ENCODE measurements at places on chromosomes 2 and 18.
A peak's percentile ranks its signal among the peaks of the same experiment; 100 is the strongest.

DNA sequence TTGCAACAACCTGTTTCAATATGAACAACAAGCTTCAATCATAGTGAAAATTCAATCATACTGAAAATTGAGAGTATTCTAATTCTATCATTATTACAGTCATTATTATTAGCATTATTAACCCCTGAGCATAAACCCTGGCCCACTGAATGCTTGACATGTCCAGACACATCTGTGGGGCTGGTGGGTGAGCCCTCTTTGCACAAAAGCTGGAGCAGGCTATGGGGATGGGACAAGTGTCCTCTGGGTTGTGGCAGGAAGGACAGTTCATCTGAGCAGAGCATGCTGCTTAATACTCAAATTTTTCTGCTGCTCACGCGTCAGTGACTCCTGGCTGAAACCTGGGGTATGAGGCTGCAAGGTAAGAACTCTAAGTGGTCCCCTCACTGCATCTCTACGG is 451.1 kb upstream of the POU3F3 start:
- no peak for DNase-seq

GRCh38 chr2:234243871-234244565 is 193.5 kb downstream of the SPP2 start:
- DNase-seq: no peak

GRCh38 chr2:138531913-138532312 is 30.3 kb downstream of the SPOPL start:
- no peak for DNase-seq

GRCh38 chr2:128458505-128458904 is 139.8 kb upstream of the HS6ST1 start:
- DNase-seq: no peak

DNA sequence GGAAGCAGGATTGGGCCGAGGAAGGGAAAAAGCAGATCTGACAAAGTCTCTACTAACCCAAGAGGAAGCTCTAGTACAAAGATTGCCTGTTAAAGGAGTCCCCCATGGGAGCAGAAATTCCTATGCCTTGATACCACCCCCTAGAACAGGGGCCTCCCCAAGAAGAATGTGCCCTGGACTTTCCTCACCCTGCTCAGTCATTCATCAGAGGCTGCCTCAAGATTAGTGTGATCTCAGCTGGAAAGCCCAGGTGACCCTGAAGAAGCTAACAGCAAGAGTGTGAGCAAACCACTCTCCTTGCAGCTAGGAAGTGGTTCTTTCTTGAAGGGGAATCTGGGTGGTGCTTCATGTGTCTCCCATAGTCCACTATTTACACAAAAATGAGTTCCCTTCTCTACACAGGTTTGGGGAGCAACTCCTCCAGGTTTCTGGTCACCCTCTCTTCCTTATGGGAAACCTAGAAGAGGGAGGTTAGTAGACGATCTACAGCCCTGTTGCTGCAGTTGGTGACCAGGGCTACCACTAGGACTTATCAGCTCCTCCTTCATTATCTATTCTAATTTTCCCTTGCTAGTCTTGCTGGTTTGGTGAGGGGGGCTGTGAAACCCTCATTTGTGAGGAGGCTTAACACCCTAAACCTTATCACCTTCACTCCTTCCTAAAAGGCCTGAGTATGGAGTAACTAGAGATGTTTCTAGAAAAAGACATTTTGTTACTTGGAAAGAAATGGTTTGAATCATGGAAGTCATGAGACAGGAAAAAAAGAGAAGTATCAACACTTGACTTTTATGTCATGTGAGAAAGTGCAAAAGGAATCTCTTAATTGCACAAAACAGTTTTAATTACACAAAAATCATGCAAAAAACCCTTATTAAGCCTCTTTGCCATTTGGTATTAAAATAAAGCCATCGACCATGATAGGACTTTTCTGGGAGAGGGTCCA is 2.9 kb upstream of the WDR7 start:
- no peak for DNase-seq

- no peak for DNase-seq
Observed at GRCh38 chr2:55093381-55093780, 43.1 kb upstream of the RTN4 start.

GRCh38 chr18:7301094-7301493 is 70.2 kb downstream of the LRRC30 start:
- DNase-seq: no peak

GRCh38 chr2:118865106-118865505 is 17.7 kb upstream of the EN1 start:
- peak; percentile 2 for DNase-seq

- no peak for DNase-seq
Observed at GRCh38 chr2:74702001-74702715, 48.1 kb downstream of the SEMA4F start.

- DNase-seq: no peak
Observed at GRCh38 chr18:80201739-80202138, 45.6 kb downstream of the PARD6G start.

- no peak for DNase-seq
Observed at GRCh38 chr2:15620857-15621471, 29.3 kb downstream of the DDX1 start.

DNA sequence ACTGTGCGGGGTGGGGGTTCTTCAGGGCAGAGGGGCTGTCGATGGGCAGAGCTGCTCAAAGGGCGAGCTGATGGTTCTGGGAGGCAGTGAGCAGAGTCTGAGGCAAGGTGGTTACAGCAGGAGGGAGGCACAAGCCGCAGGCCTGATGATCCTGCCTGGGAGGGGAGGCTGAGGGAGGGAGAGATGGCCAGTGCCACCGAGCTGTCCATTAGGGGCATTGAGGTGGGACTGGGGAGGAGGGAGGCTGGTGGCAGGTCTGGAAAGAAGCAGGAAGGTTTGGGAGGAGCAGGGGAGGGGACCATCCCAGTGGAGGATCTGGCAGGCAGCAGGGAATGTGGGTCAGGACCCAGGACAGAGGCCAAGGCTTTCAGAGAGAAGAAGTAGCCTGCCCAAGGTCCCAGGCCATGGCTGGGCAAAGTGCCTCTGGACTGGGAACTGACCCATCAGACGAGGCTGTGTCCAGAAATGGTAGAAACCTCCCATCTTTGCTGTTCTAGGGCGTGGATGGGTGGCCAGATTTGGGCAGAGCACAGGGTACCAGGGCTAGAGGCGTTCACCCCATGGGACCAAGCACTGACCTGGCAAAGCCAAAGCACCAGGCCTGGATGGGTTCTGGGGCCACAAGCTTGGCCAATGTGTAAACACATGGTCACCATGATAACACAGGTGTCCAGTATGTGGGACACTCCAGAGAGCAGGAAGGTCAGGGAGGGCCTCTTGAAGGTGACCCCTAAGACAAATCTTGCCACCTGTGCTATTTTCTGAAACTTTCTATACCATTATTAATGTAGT is 55.5 kb downstream of the INHBB start:
- no peak for DNase-seq

- DNase-seq: no peak
Observed at GRCh38 chr2:45009303-45009927, at the start of gene SIX2. TSS of gene SIX2 (minus strand) at chr2:45009452. CDS start at chr2:45009110, 342 bp downstream.

- no peak for DNase-seq
Observed at GRCh38 chr2:200065477-200065876, 110.1 kb downstream of the MAIP1 start.
